ENCODE measurements at places on chromosomes 3 and 15.

GRCh38 chr3:18086078-18086477 is 339.1 kb downstream of the SATB1 start:
- DNase-seq = peak; percentile 17

GRCh38 chr3:150710097-150710496 is 6.4 kb upstream of the ERICH6 start:
- DNase-seq = no peak

- no peak for DNase-seq
Observed at GRCh38 chr3:177852001-177852807, 654.9 kb upstream of the TBL1XR1 start.

DNA sequence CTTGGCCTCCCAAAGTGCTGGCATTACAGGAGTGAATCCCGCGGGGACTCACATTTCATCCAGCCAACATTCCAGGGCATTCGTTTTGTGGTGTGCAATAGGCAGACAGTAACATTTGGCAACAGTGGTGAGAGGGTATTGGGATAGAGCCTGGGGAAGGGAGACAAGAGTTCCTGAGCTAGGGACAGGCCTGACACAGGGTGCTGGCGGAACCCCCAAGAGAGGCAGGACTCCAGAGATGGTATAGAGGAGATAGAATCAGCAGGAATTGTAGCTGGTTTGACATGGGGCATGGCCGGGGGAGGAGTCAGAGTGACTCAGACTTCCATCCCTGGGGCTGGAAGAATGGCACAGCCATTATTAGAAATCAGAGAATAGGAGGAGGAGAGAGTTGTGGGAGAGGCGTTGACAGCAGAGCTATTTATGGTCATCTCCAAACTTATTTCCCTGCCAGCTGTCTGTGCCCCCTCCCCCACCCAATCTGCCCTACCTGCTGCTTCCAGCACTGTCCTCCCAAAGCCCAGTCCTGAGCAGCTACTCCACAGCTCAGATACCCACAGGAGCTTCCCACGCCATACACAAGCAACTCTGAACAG is 4.4 kb upstream of the IDH2 start:
- DNase-seq = no peak

- no peak for DNase-seq
Observed at GRCh38 chr15:80677041-80677440, 18.1 kb upstream of the ABHD17C start.

GRCh38 chr15:73679964-73680363 is 4.2 kb upstream of the CD276 start:
- DNase-seq = no peak
